ENCODE measurements at places on chromosomes 4 and X. TPM values are rescaled to one million over a fixed set of nuclear protein-coding genes. Genes with fewer than 3 reads are reported as not detected.

The ZAR1 gene
- total RNA-seq: 0.27 TPM

The GRSF1 gene
- 80.0 TPM for total RNA-seq

The PNMA3 gene
- total RNA-seq: 9.8 TPM

GRCh38 chr4:14615671-14616070 lies 386.6 kb upstream of the CPEB2 start:
- no peaks in the 10 kb centered on the region for H3K36me3 ChIP-seq
- H3K27me3 ChIP-seq: no peaks in the 10 kb centered on the region
- DNase-seq: no peak
- no peak overlapping the region for H3K4me3 ChIP-seq

DNA sequence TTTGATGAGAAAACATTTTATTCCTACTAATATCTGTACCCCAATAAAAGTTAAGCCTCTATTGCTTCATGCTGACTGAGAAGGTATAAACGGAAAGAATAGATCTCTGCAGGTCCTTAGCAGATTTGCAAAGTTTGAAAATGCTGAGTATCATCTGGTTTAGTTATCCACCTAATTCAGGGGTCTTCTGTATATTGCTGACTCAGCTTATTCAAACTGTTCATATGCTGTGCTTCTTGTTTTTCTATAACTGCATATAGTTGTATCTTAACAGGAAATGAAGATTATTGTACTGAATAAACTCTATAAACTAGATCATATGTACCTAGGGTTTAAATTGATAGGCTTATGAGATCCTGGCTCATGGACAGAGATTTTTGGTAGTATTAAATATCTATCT lies 23.7 kb downstream of the ZNF330 start:
- H3K4me3 ChIP-seq: no peak overlapping the region
- no peaks in the 10 kb centered on the region for H3K27me3 ChIP-seq
- H3K36me3 ChIP-seq: no peaks in the 10 kb centered on the region
- no peak overlapping the region for H3K27ac ChIP-seq

GRCh38 chr4:149277705-149278104 lies 537.9 kb downstream of the IQCM start:
- no peak for DNase-seq
- H3K27me3 ChIP-seq: peaks cover 3% of the 10 kb centered on the region
- no peaks in the 10 kb centered on the region for H3K4me1 ChIP-seq
- no peak overlapping the region for H3K4me3 ChIP-seq

DNA sequence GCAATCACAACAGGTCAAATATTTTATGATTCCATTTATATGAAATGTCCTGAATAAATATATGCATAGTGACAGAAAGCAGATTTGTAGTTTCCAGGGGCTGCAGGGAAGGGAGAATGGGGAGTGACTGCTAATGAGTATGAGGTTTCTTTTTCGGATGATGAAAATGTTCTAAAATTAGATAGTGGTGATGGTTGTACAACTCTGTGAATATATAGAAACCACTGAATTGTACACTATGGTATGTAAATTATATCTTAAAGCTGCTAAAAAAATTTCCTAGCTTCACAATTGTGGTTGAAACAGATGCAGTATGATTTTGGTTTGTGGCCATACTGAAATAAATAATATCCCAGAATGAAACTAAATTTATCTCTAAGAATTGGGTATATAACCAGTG lies 12.9 kb upstream of the IL2 start:
- H3K36me3 ChIP-seq: no peaks in the 10 kb centered on the region
- H3K27me3 ChIP-seq: no peaks in the 10 kb centered on the region
- H3K4me3 ChIP-seq: no peak overlapping the region
- no peak for DNase-seq
- no peaks in the 10 kb centered on the region for H3K4me1 ChIP-seq

DNA sequence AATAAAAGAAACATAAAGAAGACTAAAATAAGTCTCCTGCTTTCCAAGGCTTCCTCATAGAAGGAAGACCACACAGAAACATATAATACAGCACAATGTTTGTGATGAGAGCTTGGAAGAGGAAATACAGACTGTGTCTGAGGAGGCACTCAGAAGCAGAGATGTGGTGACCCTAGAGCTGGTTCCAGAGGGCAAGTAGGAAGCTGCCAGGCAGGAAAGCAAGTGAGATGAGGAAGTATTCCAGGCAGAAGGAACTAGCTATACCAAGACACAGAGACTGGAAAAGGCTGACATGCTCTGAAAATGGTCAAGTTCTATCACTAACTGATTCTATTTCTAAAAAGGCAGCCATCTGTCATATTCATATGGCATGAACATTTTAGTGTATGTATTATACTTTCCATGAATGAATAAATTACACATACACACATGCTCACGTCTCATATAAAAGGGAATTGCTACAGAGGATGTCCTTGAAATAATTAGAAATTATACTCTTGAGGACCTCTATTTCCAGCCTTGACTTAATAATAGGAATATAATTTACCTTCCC lies 16.6 kb upstream of the HSFX2 start:
- DNase-seq: no peak
- no peaks in the 10 kb centered on the region for H3K27me3 ChIP-seq
- no peak overlapping the region for H3K4me3 ChIP-seq
- H3K27ac ChIP-seq: no peak overlapping the region
- H3K4me1 ChIP-seq: no peaks in the 10 kb centered on the region

GRCh38 chrX:151975228-151975593 lies 735 bp upstream of the GABRE start:
- no peak for DNase-seq
- H3K27ac ChIP-seq: no peak overlapping the region
- no peak overlapping the region for H3K4me3 ChIP-seq
- no peaks in the 10 kb centered on the region for H3K36me3 ChIP-seq
- peaks cover 62% of the 10 kb centered on the region for H3K27me3 ChIP-seq

GRCh38 chr4:151291485-151291884 lies 14.5 kb downstream of the PRSS48 start:
- DNase-seq: no peak
- H3K4me3 ChIP-seq: no peak overlapping the region
- H3K4me1 ChIP-seq: peaks cover 10% of the 10 kb centered on the region
- H3K27me3 ChIP-seq: no peaks in the 10 kb centered on the region

DNA sequence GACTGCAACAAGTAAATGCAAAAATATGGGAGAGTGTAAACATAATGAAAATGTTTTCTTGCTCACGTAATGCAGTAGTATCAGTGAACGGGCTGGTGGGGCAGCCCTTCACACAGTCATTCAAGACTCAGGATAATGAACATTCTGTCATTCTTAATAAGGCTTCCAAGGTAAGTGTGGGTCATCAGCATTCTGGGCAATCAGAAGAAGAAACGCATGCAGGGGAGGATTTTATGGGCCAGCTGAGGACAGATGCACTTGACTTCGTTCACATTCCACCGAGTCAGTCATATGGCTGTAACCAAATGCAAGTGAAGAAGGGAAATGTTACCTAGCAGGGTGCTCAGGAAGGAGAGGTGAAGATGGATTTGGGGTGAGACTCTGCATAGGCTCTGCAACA lies 68.0 kb upstream of the MAP9 start:
- H3K36me3 ChIP-seq: no peaks in the 10 kb centered on the region
- peaks cover 5% of the 10 kb centered on the region for H3K4me1 ChIP-seq

DNA sequence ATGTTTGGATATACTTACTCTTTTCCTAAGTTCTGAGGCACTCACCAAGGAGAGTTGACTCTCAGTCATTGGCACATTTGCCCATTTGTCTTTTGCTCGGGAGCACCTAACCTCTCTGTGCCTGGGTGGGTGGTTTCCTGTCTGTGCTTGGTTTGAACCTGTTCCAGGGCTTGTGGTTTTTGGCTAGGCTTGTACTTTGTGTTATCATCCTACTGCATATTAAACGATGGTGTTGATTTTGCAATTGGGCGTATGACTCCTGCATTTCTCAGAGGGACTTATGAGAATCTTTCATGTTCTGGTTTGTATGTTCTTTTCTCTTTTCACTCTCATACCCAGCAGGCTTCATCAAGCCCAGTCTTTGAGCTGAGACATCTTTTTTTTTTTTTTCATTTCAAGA lies 161.7 kb downstream of the BTC start:
- H3K4me1 ChIP-seq: no peaks in the 10 kb centered on the region

DNA sequence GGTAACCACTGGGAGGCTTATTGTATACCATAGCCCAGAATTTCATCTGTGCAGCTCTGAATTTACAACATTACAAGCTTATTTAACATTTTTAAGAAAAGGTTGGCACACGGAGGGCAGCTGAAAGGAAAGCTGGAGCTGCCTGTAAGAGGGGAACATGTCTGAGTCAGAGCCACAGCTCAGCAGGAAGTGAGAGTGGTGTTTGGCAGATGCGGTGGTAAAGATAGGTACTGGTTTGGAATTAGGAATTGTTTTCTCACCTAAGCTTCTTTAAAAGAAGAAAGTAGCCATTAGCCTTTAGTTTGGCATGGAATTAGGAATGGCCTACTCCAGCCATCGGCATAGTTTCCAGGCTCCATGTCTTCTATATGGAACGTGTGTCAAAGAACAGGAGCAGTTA lies 172.5 kb upstream of the ANXA3 start:
- no peaks in the 10 kb centered on the region for H3K27me3 ChIP-seq
- H3K4me3 ChIP-seq: no peak overlapping the region
- H3K27ac ChIP-seq: peak overlapping the region; percentile 57

GRCh38 chr4:11106190-11106589 lies 322.5 kb downstream of the HS3ST1 start:
- no peak overlapping the region for H3K27ac ChIP-seq
- H3K27me3 ChIP-seq: no peaks in the 10 kb centered on the region
- H3K36me3 ChIP-seq: peaks cover 2% of the 10 kb centered on the region
- H3K4me1 ChIP-seq: peaks cover 23% of the 10 kb centered on the region
- no peak overlapping the region for H3K4me3 ChIP-seq

GRCh38 chr4:184457535-184458249 lies 16.7 kb downstream of the IRF2 start:
- H3K4me1 ChIP-seq: peaks cover 20% of the 10 kb centered on the region
- DNase-seq: no peak
- peaks cover 5% of the 10 kb centered on the region for H3K36me3 ChIP-seq
- no peaks in the 10 kb centered on the region for H3K27me3 ChIP-seq
- H3K27ac ChIP-seq: no peak overlapping the region

DNA sequence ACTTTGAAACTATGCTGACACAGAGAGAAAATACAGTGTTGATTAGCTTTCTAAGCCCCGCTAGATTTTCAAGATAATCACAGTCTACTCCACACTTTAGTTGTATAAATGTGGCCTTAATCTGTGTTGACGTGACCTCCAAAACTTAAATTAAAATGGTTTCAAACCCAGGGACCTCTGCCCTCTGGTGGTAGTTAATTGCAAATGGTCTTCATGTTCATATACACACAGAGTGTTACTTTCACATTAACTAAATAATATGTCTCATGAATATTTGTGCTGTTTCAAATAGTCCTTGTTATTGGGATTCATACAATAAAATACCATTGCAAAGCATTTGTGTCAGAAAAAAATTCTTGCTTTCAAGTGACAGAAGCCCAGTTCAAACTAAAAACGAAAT lies 64.3 kb downstream of the TASL start:
- no peak overlapping the region for H3K4me3 ChIP-seq
- peaks cover 12% of the 10 kb centered on the region for H3K4me1 ChIP-seq
- no peak overlapping the region for H3K27ac ChIP-seq

DNA sequence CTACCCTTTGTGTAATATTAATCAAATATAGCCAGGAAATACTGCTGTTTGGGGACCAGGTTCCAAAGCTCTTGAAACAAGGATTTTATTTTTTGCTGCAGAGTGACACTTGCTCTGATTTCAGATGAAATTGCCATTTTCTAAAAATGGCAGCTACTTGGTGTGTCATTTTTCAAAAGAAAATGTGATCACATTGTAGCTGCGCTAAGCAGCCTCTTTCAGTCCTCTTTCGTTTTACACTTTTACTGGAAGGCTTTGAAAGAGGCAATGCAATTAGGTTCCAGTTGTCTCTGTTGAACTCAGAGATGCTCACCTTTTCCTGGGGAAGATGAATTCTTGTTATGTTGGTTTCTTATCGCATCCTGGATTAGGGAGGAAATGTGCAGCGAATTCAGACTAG lies 85.1 kb downstream of the CT47B1 start:
- no peak overlapping the region for H3K4me3 ChIP-seq
- DNase-seq: no peak
- peaks cover 5% of the 10 kb centered on the region for H3K4me1 ChIP-seq
- H3K27me3 ChIP-seq: no peaks in the 10 kb centered on the region

DNA sequence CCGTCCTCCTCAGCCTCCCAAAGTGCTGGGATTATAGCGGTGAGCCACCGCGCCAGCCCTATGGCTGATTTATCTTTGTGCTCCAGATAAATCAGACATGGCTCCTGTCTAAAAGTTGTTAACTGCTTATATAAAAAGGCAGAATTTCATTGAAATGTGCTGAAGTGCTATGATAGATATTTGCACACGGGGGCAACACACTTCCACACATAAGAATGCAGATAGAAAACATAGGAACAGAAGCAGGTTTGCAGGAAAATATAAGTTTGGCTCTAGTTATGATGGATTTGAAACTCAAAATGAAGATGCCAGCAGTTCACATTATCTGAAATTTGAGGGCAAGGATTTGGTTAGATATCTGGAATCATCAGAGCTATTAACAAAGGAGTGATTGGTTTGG lies 163.1 kb upstream of the SLITRK2 start:
- H3K27ac ChIP-seq: no peak overlapping the region
- H3K36me3 ChIP-seq: peaks cover 9% of the 10 kb centered on the region
- DNase-seq: no peak
- H3K4me3 ChIP-seq: no peak overlapping the region
- no peaks in the 10 kb centered on the region for H3K27me3 ChIP-seq

DNA sequence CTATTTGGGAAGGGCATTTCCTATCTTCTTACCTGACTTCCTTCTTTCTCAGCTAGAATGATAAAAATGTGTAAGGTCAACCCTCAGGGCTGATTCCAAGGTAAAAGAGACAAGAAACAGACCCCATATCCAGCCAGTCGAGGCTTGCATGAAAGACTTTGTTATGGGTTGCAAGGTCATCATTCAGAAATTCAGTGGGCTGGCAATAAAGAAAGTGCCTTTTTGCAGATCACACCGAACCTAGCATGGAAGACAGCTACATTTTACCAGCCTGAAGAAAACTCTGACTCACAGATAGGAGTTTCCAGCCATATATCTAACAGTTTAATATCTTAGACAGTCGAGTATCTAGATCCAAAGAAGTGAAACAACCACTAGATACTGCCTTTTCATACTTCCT lies 87.4 kb downstream of the PDGFC start:
- H3K36me3 ChIP-seq: peaks cover 5% of the 10 kb centered on the region
- no peak overlapping the region for H3K4me3 ChIP-seq
- DNase-seq: no peak
- no peak overlapping the region for H3K27ac ChIP-seq

DNA sequence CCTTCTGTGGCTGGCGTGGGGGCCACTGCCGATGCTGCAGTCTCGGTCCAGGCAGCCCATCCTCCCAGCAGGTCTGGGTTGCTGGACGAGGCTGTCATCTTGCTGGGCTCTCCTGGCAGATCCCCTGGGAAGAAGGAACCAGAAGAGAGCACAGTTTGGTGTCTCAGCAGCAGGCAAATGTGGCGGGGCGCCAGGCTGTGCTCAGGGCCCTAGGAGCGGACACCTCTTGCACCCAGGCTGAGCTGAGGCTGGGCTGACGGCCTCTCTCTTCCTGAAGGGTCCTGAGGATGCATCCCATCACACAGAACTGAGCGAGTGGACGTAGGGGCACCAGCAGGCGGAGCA lies 39.2 kb upstream of the CPLX1 start:
- no peak for DNase-seq
- H3K36me3 ChIP-seq: peaks cover 31% of the 10 kb centered on the region
- peak overlapping the region; percentile 75 for H3K27ac ChIP-seq
